Gastroesophageal sphincter (tissue), 4 donors: ENCODE measurements at places on chromosomes 16 and 17.

DNA sequence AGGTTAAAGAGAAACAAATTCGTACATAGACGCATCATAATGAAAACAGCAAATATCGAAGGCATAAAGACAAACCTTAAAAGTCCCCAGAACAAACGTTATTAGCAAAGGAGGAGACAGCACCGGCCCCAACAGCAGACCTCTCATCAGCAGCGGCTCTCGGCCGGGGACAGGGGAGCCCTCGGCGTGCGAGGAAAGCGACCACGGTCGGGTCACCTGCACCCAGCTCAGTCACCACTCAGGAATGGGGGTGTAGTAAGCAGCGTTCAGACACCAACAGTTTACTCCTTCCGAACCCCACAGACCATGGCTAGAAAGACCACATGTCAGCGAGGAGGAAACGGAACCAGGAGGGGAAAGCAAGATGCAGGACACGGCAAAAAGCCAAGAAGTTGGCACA, 109.3 kb upstream of the CHMP6 start:
- peaks cover 80% of the 10 kb centered on the region for H3K36me3 ChIP-seq
- H3K27ac ChIP-seq, result no peak overlapping the region
- H3K27me3 ChIP-seq, result no peaks in the 10 kb centered on the region
- no peak overlapping the region for H3K4me3 ChIP-seq
- ATAC-seq, result no peak

DNA sequence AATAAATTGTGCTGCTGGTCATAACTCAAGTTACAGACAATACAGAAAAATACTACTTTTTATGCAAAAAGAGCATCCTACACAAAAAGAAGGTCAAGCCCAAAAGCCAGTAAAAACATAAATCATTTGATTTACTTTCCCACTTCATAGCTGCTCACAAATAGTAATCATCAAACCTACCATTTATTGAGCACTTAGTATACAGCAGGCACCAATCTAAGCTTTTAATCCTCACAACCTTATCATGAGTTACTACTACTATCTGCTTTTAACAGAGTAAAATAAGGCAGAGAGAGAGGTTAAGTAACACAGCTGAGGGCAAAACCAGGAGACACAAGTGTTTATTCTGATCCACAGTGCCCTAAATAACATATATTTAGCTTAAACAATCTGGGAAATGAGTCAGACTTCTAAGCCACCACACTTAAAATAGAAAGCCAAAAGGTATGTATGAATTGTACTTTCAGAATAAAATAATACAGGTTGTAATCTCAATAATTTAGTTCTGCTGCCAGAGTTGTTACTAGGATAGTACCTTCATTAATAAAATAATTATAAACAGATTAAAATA, 1.7 kb upstream of the AARS1 start:
- no peaks in the 10 kb centered on the region for H3K4me1 ChIP-seq
- H3K27me3 ChIP-seq, result no peaks in the 10 kb centered on the region
- ATAC-seq, result no peak
- no peaks in the 10 kb centered on the region for H3K36me3 ChIP-seq

DNA sequence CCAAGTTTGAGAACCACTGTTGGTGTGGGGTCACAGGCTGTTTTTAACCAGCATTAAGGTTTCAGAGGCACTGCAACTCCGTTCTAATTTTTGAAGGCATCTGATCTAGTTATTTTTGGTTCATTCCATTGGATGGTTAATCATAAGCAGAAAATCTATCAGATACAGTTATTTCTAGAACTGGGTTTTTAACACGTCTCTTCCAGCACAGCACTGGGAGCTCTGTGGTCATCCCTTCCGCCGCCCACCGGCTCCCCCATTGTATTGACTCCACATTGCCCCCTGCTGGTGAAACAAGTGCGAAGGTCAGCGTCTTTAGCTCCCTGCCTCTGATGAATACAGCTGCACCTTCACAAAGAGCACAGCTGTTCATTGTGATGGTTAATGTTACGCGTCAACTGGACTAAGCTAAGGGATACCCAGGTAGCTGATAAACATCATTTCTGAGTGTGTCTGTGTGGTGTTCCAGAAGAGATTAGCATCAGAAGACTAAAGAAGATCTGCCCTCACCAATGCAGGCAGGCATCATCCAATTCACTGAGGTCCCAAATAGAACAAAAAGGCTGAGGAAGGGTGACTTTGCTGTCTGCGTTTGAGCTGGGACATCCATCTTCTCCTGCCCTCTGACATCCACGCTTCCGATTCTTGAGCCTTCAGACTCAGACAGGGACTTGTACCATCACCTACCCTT, 8.5 kb downstream of the CCL18 start:
- no peak for ATAC-seq
- no peak overlapping the region for H3K4me3 ChIP-seq
- peaks cover 11% of the 10 kb centered on the region for H3K27me3 ChIP-seq
- no peak overlapping the region for H3K27ac ChIP-seq

DNA sequence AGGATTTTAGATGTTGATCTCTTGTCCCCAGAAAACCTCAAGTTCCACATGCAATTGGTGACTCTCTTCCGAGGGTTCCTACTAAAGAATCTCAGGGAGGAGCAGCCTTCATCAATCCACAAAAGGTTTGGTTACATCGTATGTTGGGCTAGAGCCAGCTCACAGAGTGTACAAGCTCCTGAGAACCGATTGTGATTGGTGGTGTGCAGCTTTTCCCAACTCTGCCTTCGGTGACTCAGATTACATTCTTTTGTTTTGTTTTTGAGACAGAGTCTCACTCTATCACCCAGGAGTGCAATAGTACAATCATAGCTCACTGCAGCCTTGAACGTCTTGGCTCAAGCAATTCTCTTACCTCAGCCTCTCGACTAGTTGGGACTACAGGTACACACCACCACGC, 172.4 kb downstream of the PMP22 start:
- no peak overlapping the region for H3K27ac ChIP-seq
- peaks cover 38% of the 10 kb centered on the region for H3K27me3 ChIP-seq
- no peak for ATAC-seq

- no peak overlapping the region for H3K27ac ChIP-seq
- H3K4me3 ChIP-seq, result no peak overlapping the region
- no peaks in the 10 kb centered on the region for H3K27me3 ChIP-seq
- H3K36me3 ChIP-seq, result no peaks in the 10 kb centered on the region
Measured at GRCh38 chr17:1693339-1693738, 8.7 kb upstream of the PRPF8 start.

- H3K4me1 ChIP-seq, result no peaks in the 10 kb centered on the region
- no peak overlapping the region for H3K4me3 ChIP-seq
- H3K27ac ChIP-seq, result no peak overlapping the region
- H3K36me3 ChIP-seq, result no peaks in the 10 kb centered on the region
Measured at GRCh38 chr16:5633845-5634440, 536.3 kb upstream of the EEF2KMT start.

- peaks cover 33% of the 10 kb centered on the region for H3K27me3 ChIP-seq
- H3K36me3 ChIP-seq, result no peaks in the 10 kb centered on the region
- no peak for ATAC-seq
- no peaks in the 10 kb centered on the region for H3K4me1 ChIP-seq
Measured at GRCh38 chr17:36684134-36684533, 82.8 kb downstream of the MRM1 start.
